ENCODE measurements at places on chromosomes 4 and X. TPM values are rescaled to one million over a fixed set of nuclear protein-coding genes. Genes with fewer than 3 reads are reported as not detected.

AADAT gene
- total RNA-seq = 19.9 TPM

PASD1 gene
- not detected for total RNA-seq

GRCh38 chr4:94127707-94128328, 79.8 kb upstream of the SMARCAD1 start:
- no peak for DNase-seq

AWAT2 gene
- not detected for total RNA-seq

- DNase-seq = no peak
Measured at GRCh38 chr4:122170775-122171174, 18.6 kb downstream of the BLTP1 start.

TIGD4 gene
- total RNA-seq = 1.2 TPM

DNA sequence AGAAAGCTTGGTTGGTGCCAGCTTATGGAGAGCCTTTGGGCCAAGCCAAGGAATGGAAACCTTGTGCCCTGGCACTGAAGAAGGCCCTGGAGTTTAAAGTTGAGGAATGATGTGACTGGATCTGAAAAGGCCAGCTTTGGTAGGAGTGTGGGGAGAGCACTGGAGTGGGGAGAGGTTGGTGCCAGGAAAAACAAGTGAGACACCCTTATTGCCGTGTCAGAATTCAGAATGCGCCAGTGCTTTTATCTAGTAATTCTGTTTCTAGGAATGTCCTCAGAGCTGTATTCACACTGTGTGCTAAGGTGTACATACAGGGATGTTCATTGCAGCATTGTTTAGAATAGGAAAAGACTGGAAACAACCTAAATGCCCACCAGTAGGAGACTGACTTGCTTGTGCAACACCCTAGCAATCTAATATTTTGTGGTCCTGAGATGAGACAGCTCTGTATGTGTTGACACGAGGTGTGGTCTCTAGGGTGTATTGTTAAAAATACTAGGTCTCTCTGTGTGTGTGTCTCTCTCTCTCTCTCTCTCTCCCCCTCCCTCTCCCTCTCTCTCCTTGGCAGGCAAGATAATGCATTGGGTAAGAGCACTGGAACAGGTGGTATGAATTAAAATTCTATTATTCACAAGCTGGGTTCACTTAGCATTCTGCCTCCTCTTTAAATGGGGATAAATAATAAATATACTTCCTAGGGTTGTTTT, 107.8 kb downstream of the GATB start:
- no peak for DNase-seq

GRCh38 chr4:159413306-159413943, 310.5 kb downstream of the RAPGEF2 start:
- DNase-seq = no peak

ANXA5 gene
- total RNA-seq = 86.9 TPM

SPANXN3 gene
- total RNA-seq = not detected

DNA sequence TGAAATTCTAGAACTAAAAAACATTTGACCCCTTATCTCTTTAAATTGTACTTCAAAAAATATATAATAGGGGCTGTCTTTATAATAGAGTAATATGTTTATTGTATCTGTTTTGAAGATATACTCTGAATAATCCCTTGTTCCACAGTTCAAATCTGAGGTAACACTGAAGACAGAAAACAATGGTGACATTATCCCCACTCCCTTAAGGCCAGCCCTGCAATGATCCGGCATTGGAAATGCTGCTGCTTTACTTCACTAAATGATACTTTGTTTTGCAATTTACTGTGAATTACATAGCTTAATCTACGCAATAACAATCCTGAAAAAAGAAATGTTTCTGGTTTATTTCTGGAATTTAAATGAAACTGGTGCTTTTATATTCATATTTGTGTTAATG, 34.4 kb upstream of the ZFP42 start:
- DNase-seq = no peak

F11 gene
- total RNA-seq = not detected

RASGEF1B gene
- total RNA-seq = 18.1 TPM

All from dorsolateral prefrontal cortex (tissue), 122 donors.